ENCODE measurements at places on chromosomes 2 and 18.

DNA sequence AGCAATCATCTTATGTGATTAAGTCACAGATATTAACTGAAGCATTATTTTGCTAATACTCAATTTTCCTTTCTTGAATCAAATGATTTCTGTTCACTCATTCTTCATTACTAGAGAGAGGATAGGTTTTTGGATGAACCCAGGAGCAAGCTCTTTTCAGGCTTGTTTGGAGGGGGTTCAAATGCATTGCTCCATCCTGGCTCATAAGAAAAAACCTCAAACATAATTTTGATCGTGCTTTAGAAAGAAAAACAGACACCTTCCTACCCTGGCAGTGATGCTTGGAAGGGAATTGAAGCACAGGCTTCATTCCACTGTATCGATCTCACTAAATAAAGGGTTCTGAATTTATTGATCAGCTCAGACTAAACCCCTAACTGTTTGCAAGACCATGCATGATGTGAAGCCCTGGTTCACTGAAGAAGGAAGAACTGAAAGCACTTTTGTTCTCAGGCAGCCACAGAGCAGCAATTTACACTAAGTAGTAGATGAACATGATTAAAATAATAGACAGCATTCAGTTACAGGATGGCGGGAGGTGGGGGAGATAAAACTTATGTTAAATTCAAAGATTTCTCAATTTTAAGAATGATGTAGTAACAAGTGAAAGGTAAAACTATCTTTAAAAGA lies 53.4 kb downstream of the CDH2 start:
- no peak for DNase-seq

DNA sequence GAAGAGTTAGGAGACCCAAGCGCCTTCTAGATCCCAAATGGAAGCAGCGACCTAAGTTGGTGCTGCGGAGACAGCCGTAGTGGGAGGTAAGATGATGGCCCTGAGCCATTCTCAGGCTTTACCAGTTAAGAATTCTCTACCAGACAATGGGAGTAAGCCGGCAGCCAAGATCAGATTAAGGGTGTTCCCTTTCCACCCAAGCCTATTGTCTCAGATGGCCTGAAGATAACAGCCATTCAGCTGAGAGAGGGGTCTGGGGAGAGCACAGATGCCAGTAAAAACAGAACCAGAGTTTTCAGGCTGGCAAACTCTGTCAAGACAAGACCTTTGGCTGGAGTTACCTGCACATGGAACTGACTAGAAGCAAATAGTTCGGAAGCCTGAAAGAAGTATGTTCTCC lies 191.7 kb upstream of the HAAO start:
- no peak for DNase-seq

DNA sequence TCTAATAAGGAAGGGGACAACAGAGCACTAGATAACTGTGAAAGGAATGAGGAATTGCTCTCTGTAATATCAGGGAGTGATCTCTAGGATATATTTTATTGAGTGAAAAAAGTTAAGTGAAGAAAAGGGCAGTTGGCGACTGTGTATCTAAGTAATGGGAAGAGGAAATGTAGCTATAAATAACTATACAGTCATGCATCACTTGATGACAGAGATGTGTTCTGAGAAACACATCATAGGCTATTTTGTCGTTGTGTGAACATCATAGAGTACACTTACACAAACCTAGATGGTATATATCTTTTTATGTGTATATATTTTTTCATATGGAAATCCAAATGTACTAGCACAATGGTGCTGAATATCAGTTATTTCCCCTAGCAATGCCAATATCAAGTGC lies 329.3 kb downstream of the TXNL1 start:
- DNase-seq: no peak

DNA sequence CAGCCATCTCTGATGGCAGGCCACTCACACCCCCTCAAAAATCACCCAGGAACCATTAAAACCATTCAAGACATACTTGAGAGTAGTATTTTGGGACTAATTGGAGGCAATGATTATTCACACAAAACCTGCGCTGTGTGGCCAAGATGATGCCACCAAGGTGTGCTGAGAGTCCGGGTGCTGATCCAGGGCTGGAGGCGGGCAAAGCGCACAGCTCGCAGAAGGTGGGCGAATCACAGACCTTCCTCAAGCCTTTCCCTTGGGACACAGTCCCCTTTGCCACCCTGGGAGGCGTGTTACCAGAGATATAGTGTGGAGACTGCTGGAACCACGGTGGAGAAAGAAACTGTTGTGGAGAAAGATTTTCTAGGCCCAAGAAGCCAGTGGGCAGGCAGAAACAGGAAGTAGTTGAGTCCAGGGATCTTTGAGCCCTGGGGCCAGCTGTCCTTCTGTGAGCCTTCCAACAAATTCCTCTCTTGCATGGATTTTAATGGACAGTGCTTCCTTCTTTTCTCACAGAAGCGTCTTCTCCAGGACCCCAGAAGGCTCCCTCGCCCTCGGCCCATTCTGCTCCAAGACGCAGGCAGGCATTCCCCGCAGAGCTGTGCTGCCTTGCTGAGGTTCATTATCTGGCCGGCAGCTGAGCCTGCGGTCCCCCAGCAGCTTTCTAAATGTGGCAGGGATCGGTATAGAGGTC lies 8.0 kb downstream of the COPS9 start:
- no peak for DNase-seq

DNA sequence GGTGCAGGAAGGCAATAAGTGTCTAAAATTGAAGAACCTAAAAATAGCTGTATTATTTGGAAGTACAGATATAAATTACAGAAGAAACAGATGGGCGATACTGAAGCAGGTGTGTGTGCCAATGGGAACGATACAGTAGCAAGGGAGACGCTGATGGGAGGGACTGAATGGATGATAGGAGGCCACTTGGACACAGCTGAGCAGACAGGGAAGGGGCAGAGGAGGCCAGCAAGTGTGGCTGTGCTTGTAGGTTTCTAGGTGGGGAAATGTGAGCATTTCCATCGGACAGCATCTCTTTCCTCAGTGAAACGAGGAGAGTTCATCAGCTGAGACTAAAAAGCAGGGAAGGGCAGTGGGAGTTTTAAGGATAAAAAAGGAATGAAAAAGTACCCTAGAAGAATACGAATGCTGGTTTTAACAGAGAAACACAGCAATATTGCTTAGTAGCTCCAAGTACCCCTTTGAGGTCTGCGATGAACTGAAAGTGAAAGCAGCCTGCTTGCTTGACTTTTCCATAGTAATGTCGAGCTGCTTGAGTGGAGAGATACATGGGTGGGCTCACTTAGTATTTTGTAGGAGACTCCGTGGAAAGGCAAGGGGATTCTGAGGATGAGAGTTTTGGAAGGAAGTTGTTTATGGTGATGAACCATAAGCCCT lies 91.7 kb upstream of the EPC2 start:
- peak; percentile 73 for DNase-seq

DNA sequence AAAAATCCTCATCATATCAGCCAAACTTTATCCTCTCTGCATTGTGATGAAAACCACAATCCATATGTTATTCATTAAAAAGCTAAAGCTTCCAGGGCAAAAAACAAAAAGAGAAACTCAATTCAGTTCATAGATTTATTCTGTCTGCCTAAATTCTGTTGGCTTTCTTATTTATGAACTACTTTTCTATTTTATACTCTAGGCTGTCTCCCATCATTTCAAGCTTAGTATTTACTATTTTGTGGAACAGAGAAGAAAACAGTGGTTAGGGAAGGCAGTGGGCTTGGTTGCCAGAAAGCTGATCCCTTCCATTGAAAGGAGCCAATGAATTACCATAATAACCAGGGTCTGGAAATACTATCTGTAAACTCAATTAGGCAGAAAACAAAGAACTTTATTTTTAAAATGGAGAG lies 71.8 kb downstream of the RAPH1 start:
- DNase-seq: no peak

GRCh38 chr2:179543361-179543901 lies 278.8 kb upstream of the SESTD1 start:
- DNase-seq: no peak

DNA sequence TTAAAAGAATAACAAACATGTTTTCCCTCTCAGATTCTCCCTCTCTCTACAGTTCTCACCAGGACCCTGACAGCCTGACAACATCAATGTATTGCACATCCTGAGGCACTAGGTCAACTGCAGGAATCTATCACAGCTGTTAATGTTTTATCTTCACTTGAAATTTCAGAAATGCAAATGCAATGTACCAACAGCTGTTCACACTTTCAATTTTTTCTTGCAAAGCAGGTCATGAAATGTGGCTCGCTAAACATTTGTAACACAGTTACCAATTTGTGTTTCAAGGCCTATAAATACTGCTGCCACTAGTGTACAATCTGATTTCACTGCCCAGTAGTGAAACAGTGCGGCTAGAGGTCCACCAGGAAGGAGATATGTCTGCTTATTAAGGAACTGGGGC lies 147.8 kb downstream of the EXOC6B start:
- no peak for DNase-seq

DNA sequence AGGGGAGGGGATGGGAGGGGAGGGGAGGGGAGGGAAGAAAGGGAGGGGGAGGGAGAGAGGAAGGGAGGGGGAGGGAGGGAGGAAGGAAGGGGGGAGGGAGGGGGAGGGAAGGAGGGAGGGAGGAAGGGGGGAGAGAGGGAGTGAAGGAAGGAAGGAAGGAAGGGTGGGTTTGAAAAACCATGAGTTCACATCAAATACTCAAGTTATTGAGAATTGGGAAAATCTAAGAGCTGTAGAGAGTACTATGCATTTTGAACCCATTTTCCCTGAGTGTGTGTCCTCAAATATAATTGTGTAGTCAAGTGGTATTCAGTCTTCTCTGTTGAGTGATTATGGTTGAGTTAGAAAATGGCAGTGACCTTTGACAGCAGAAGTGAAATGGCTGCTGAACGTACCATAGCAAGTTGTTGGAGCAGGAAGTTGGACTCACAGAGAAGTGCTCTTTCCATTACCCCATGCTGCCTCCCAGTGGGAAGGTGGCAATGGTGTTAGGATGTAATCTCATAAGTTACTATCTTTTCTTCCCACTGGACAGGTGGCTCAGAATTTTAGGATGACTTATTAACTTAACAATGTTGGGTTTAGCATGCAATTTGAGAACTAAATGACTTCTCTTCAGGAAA lies 214.6 kb downstream of the SETBP1 start:
- no peak for DNase-seq

- no peak for DNase-seq
These were observed 193.7 kb downstream of the STK39 start for GRCh38 chr2:168053676-168054075.

Measured in NCI-H2029 treated with DMSO at 0.1 percent for 48 hours (cell line).